Ovary (tissue), 10 donors: ENCODE measurements at places on chromosomes 2 and 18. TPM values are rescaled to one million over a fixed set of nuclear protein-coding genes. Genes with fewer than 3 reads are reported as not detected.

Gene ECEL1
- total RNA-seq = 116 TPM

Gene ZNF512
- total RNA-seq = 40.2 TPM

Gene PLA2R1
- 31.0 TPM for total RNA-seq

Gene IL1F10
- total RNA-seq = not detected

Gene DSC1
- not detected for total RNA-seq

- peaks cover 7% of the 10 kb centered on the region for H3K4me1 ChIP-seq
- DNase-seq = no peak
- H3K27me3 ChIP-seq = no peaks in the 10 kb centered on the region
- H3K27ac ChIP-seq = no peak overlapping the region
These were observed 8.8 kb downstream of the RDH14 start for GRCh38 chr2:18551623-18552022.

- no peak overlapping the region for H3K4me3 ChIP-seq
- H3K27ac ChIP-seq = no peak overlapping the region
- no peaks in the 10 kb centered on the region for H3K4me1 ChIP-seq
- no peaks in the 10 kb centered on the region for H3K27me3 ChIP-seq
- no peak for DNase-seq
- H3K36me3 ChIP-seq = no peaks in the 10 kb centered on the region
These were observed 19.0 kb downstream of the INO80C start for GRCh38 chr18:35478520-35479435.

DNA sequence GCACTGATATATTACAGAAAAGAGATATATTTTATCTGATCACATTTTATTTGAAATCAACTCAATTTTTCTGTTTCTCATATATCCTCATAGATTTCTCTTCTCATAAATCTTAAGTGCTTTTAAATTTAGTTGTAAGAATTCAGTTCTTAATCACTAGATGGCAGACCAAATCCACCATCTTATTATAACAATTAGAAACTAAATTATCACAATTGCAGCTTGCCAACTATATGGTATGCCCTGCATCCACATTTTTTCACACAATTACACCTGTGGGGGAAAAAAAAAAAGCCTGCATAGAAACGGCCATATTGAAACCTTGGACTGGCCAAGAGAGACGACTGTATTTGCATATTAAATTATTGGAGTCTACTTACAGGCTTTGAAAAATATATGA lies 64.4 kb downstream of the COL5A2 start:
- H3K27me3 ChIP-seq = no peaks in the 10 kb centered on the region
- no peaks in the 10 kb centered on the region for H3K36me3 ChIP-seq
- H3K27ac ChIP-seq = no peak overlapping the region

- H3K27me3 ChIP-seq = no peaks in the 10 kb centered on the region
- H3K4me3 ChIP-seq = no peak overlapping the region
- no peaks in the 10 kb centered on the region for H3K4me1 ChIP-seq
- no peak overlapping the region for H3K27ac ChIP-seq
- no peak for DNase-seq
- H3K36me3 ChIP-seq = no peaks in the 10 kb centered on the region
These were observed 117.5 kb upstream of the ZNF521 start for GRCh38 chr18:25469489-25469888.

- H3K36me3 ChIP-seq = no peaks in the 10 kb centered on the region
- no peak overlapping the region for H3K4me3 ChIP-seq
- H3K4me1 ChIP-seq = no peaks in the 10 kb centered on the region
- no peak overlapping the region for H3K27ac ChIP-seq
These were observed 12.6 kb downstream of the MC5R start for GRCh38 chr18:13836559-13836958.

- no peak overlapping the region for H3K27ac ChIP-seq
- no peaks in the 10 kb centered on the region for H3K4me1 ChIP-seq
- DNase-seq = no peak
- no peaks in the 10 kb centered on the region for H3K27me3 ChIP-seq
- H3K4me3 ChIP-seq = no peak overlapping the region
These were observed 1109.7 kb downstream of the SOCS6 start for GRCh38 chr18:71398531-71398930.

GRCh38 chr18:6543330-6543908 lies 128.7 kb upstream of the L3MBTL4 start:
- H3K4me1 ChIP-seq = peaks cover 5% of the 10 kb centered on the region
- DNase-seq = no peak
- H3K27me3 ChIP-seq = no peaks in the 10 kb centered on the region
- no peaks in the 10 kb centered on the region for H3K36me3 ChIP-seq

- H3K27ac ChIP-seq = no peak overlapping the region
- no peak overlapping the region for H3K4me3 ChIP-seq
- H3K36me3 ChIP-seq = no peaks in the 10 kb centered on the region
- DNase-seq = no peak
- peaks cover 1% of the 10 kb centered on the region for H3K4me1 ChIP-seq
- no peaks in the 10 kb centered on the region for H3K27me3 ChIP-seq
These were observed 228.3 kb downstream of the LDLRAD4 start for GRCh38 chr18:13446610-13447461.

DNA sequence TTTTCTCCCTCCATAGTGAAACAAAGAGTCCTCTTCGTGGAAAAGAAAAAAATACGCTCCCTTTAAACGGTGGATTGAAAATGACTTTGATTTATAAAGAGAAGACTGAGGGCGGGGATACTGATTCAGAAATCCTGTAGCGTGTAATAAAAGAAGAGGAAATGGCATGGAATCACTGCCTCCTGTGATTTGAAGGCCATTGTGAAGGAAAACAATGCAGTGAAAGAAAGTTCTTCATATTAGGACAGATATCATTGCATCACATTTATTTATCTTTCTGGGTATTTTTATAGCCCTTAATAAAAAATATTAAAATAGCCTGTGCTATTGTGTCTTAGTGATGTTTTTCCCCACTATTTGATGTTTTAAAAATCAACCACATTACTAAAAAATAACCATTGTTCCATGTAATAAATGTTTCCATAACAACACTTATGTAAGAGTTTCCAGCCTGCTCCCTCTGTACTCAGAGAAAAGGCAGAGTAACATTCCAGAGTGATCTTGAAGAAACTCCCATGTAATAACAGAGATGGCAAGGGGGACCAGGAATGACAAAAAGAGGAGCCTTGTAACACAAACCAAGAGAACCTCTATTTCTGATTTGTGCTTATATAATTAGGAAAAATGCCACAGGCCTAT lies 8.0 kb downstream of the MRPL33 start:
- H3K27me3 ChIP-seq = no peaks in the 10 kb centered on the region
- DNase-seq = no peak
- H3K4me3 ChIP-seq = no peak overlapping the region
- peaks cover 4% of the 10 kb centered on the region for H3K4me1 ChIP-seq
- no peaks in the 10 kb centered on the region for H3K36me3 ChIP-seq
- peak overlapping the region; percentile 3 for H3K27ac ChIP-seq

- no peaks in the 10 kb centered on the region for H3K27me3 ChIP-seq
- H3K36me3 ChIP-seq = no peaks in the 10 kb centered on the region
- peaks cover 11% of the 10 kb centered on the region for H3K4me1 ChIP-seq
- H3K4me3 ChIP-seq = no peak overlapping the region
These were observed 208.4 kb downstream of the TNS1 start for GRCh38 chr2:217794133-217794986.

DNA sequence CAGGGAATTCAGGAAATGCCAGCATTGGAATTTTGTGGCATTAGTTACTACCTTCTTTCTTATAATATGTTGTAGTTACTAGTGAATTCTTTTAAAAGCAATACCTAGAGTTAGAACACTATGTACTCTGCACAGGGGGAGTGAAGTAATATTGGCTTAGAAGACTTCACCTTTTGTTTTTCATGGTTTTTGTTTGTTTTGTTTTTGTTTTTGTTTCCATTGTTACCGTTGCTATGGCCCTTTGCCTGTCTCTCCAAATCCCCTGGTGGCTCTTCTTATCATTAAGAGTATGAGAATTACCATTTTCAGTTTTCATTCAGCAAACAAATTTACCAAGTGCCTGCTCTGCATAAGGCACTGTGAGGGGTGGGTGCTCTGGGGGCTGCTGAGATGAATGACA lies 160.1 kb downstream of the HAUS1 start:
- no peaks in the 10 kb centered on the region for H3K36me3 ChIP-seq
- H3K27me3 ChIP-seq = no peaks in the 10 kb centered on the region
- no peak for DNase-seq
- H3K27ac ChIP-seq = no peak overlapping the region
- H3K4me3 ChIP-seq = no peak overlapping the region

DNA sequence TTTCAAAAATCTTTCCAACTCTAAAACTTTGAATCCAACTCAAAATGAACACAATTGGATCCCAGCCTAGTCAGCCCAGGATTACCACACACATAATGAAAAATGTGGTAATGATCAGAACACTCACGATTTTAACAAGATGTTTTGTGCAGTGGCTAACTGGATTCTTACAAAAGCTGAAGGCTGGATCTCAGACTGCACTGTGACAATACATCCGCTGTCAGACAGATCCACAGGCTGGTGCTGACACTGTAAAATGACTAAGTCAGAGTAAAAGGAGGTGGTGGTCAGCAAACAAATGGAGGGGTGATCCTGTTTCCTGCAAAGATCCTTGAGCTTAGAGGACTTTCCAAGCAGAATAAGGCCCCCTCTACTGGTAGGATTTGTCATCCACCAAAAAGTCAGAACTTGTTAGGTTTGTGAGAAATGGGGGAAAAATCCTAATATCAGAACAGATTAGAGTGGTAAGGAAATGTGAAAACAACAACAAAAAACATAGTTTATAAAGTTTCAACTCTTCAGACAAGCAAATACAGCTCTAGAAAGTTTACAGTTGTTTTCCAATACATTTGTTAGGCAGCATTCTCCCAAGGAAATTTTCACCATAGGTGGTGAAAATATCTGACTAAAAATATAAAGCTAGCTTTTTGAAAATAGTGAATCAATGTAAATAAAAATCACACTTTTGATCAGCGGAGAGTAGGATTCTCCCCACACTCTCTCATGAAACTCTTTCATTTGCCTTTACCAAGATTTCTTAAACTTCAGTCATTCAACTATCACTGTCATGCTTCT lies 211.9 kb downstream of the AGPS start:
- no peaks in the 10 kb centered on the region for H3K27me3 ChIP-seq
- DNase-seq = peak; percentile 28
- no peak overlapping the region for H3K4me3 ChIP-seq
- no peaks in the 10 kb centered on the region for H3K36me3 ChIP-seq
- H3K4me1 ChIP-seq = peaks cover 10% of the 10 kb centered on the region

GRCh38 chr2:237883951-237884446 lies 24.6 kb downstream of the RAMP1 start:
- DNase-seq = no peak
- no peaks in the 10 kb centered on the region for H3K36me3 ChIP-seq
- peak overlapping the region; percentile 95 for H3K27ac ChIP-seq
- no peaks in the 10 kb centered on the region for H3K27me3 ChIP-seq
- peaks cover 18% of the 10 kb centered on the region for H3K4me1 ChIP-seq

GRCh38 chr2:101112772-101113157 lies 38.4 kb downstream of the TBC1D8 start:
- DNase-seq = no peak
- H3K36me3 ChIP-seq = no peaks in the 10 kb centered on the region
- H3K4me3 ChIP-seq = no peak overlapping the region
- H3K27ac ChIP-seq = no peak overlapping the region

- no peak overlapping the region for H3K27ac ChIP-seq
- peaks cover 4% of the 10 kb centered on the region for H3K4me1 ChIP-seq
- H3K36me3 ChIP-seq = no peaks in the 10 kb centered on the region
- no peaks in the 10 kb centered on the region for H3K27me3 ChIP-seq
These were observed 1.0 kb downstream of the CXCR4 start for GRCh38 chr2:136116813-136117390.

DNA sequence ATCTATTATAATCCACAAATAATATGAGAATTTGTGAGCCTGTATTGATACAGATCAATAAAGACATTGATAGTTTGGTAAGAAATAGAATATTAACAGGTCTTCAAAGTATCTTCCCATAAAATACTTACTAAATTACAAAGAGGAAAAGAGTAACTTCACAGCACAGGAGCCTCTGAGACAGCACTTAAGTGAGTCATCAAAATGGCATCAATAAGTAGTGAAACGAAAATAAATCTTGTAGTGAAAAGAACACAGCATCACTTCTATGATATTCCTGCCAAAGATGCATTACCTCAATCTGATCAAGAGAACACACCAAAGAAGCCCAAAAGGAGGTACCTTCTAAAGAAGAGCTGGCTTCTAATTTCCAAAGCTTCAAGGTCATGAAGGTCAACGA lies 116.4 kb downstream of the CBLN2 start:
- H3K27me3 ChIP-seq = no peaks in the 10 kb centered on the region
- H3K36me3 ChIP-seq = no peaks in the 10 kb centered on the region
- no peak for DNase-seq
- H3K27ac ChIP-seq = no peak overlapping the region

DNA sequence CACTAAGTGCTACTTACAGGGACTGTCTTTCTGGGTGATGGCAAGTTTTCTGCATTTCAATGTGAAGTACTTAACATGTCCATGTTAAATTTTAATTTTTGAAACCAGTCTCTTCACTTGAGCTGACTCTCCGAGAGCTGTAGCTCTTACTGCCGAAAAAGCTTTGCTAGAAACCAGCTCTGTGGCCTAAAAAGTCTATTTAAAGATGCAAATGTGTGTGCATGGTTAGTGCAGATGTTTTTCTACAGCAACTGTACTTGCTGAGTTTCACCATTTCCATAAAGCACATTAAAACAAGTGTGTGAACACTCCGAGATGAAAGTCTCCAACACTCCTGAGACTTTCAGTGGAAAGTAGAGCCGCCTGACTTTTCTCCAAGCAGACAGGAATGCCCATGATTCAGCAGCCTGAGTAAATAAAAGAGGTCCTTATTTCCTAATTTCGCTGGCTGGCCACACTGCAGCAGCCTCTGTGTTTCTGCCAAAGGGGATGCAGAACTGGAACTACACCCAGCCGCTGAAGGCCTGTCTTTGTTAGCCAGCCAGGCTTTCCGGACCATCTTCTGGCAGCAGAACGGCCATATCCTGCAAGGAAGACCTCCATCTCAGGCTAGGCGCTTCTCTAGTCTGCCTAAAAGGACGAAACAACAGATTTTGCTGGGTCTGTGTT lies 121.2 kb downstream of the ZNF521 start:
- peak overlapping the region; percentile 72 for H3K27ac ChIP-seq
- peak; percentile 87 for DNase-seq
- H3K4me1 ChIP-seq = peaks cover 9% of the 10 kb centered on the region

GRCh38 chr2:223841436-223842190 lies 4.2 kb upstream of the AP1S3 start:
- no peaks in the 10 kb centered on the region for H3K27me3 ChIP-seq
- DNase-seq = no peak
- no peaks in the 10 kb centered on the region for H3K36me3 ChIP-seq
- no peak overlapping the region for H3K27ac ChIP-seq
- no peaks in the 10 kb centered on the region for H3K4me1 ChIP-seq

DNA sequence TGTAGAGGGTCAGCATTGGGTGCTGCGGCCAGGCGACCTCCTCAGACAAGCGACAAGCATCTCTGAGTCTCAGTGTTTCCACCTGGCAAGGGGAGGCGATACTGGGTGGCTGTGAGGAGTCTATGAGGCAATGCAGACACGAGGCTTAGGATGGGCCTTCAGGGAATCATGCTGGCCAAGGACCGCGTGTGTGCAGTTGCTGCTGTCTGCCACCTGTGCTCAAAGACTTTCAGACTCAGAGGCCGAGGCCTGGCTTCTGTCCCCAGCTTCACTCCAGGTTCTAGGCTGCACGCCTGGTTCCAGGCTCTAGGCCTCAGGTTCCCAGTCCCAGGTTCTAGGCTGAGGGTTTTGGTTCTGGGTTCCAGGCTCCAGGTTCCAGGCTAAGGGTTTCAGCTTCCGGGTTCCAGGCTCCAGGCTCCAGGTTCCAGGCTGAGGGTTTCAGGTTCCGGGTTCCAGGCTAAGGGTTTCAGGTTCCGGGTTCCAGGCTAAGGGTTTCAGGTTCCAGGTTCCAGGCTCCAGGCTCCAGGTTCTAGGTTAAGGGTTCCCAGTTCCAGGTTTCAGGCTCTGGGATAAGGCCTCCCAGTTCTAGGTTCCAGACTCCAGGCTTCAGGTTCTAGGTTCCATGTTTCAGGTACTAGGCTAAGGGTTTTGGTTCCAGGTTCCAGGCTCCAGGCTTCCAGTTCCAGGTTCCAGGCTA lies 14.8 kb downstream of the LRRFIP1 start:
- no peak for DNase-seq
- H3K27ac ChIP-seq = no peak overlapping the region
- no peaks in the 10 kb centered on the region for H3K4me1 ChIP-seq
- H3K4me3 ChIP-seq = no peak overlapping the region
- no peaks in the 10 kb centered on the region for H3K36me3 ChIP-seq
